ENCODE measurements at places on chromosomes 4 and X. TPM values are rescaled to one million over a fixed set of nuclear protein-coding genes. Genes with fewer than 3 reads are reported as not detected.

VSIG4 gene
- not detected for total RNA-seq

POU4F2 gene
- not detected for total RNA-seq

IL21 gene
- not detected for total RNA-seq

IGFBP7 gene
- 595 TPM for total RNA-seq

CWH43 gene
- not detected for total RNA-seq

PDZD4 gene
- 0.53 TPM for total RNA-seq

SEC24D gene
- total RNA-seq = 78.9 TPM

SPATA18 gene
- total RNA-seq = 10.1 TPM

UGT2B10 gene
- total RNA-seq = not detected

GYG2 gene
- 0.06 TPM for total RNA-seq

Measured in aortic smooth muscle cell (primary cell).